H1 (cell line): ENCODE measurements at places on chromosomes 16 and 17. TPM values are rescaled to one million over a fixed set of nuclear protein-coding genes. Genes with fewer than 3 reads are reported as not detected.

GRCh38 chr17:45276031-45276430 lies 14.1 kb upstream of the SPATA32 start:
- no peak for DNase-seq

Gene MTHFSD
- 9.8 and 10.8 TPM in 2 replicates for total RNA-seq

Gene MYO1C
- total RNA-seq: 78.6 and 80.2 TPM in 2 replicates

Gene SEC14L5
- 3.0 and 3.2 TPM in 2 replicates for total RNA-seq
